ENCODE measurements at places on chromosomes 3 and 15.

DNA sequence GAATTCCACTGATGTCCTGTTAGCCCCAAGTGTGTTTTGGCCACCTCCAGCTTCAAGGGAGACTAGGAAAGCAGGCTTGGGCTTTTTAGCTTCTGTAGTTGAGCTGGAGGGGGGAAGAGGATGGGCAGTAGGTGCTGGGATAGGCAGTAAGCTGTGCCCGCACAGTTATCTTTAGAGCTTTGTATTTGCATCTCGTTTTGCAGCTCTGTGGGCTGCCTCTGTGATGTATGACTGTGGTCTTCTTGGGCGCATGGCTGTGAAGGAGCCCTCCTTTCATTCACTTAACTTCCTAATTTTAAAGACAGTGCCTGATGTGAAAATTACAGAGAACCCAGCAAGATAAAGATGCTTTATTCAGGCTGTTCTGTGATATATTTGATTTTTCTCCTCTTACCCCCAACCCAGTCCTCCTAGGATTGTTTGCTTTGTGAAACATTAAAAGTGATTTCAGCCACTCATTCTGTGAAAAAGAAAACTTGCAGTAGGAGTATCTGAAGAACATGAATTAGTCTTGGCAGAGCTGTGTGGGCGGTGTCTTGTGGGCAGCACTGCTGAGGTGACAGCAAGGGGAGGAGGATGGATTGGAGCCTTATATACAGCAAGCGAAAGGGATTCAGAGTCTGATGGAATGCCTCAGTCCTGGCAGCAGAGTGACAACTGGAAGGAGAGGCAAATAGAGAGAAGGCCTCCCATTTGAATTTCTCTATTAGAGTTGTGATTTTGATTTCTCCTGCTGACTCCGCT is 74.3 kb downstream of the LARS2 start:
- no peak for DNase-seq

DNA sequence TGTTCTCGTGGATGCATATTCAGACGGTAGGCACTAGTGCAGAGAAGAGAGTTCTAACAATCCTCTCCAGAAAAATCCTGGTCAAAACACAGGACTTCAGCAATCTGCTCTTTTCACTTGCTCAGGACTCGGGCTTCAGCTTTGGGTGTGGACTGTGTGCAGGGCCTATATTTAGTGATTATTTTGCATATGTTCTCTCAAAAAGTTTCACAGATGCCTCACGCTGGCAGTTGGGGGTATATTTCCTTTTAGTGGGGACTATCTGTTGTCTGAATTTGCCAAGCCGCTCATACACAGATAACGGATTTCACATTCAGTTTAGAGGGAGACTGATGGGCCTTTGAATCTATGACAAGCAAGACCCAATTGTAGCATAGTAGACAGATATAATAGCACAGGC is 54.4 kb upstream of the LRRN1 start:
- DNase-seq = no peak

GRCh38 chr15:60264088-60264487 is 133.7 kb downstream of the ANXA2 start:
- DNase-seq = no peak

GRCh38 chr3:18149935-18150334 is 275.2 kb downstream of the SATB1 start:
- no peak for DNase-seq

DNA sequence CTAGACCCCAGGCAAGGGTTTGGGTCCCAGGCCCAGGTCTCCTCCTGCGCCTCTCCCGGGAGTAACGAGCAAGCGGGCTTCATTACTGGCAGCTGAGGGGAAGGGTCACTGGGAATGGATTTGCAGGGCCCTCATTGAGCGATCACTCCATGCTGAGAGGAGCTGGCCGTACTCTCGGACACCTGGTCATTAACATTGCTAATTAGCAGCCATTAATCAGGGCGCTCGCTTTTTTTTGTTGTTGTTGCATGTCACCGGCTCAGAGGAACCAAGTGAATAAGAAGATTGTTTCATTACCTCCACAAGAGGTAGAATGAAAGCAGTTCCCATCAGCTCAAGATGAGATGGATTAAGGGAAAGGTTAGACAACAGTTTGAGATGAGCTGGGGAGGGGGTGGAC is 293.0 kb upstream of the ATP11B start:
- no peak for DNase-seq

DNA sequence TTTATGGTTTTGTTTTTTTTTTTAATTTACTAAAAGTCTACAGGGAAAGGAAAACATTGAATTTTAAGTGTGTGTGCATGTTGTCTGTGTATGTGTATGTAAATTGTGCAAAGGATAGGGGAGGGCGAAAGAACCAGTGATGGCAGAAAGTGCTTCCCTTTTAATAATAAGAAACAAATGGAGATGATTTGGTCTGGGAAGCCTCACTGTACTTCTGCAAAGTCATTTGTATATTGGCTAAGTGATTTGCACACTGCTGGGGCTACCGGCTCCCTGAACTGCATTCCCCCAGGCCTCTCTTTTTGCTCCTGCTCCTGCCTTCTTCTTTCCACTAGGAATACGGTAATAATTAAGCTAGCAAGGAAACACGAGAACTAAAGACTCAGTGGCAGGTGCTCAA is 101.2 kb downstream of the CD47 start:
- no peak for DNase-seq

GRCh38 chr15:33857726-33858125 is 110.6 kb upstream of the CHRM5 start:
- DNase-seq = no peak

- DNase-seq = no peak
Observed at GRCh38 chr3:128903501-128903900, 24.1 kb downstream of the ACAD9 start.

DNA sequence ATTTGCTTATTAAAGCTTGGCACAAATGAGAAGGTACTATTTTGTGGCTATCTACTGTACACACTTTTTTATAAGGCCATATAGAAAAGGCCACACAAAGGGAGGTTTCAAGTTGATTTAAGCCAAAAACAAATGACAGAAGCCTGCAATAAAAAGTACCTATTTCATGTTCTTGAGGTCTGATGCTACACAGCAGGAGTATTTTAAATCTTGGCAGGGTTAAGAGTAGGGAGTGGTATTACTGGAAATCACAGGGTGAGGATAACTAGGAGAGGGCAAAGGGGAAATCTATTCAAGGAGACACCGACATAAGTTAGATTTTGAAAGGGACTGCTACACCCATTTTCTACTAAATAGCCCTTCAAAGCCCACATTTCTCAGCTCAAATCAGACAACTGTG is 146.2 kb downstream of the GREM1 start:
- no peak for DNase-seq
